ENCODE measurements at places on chromosomes 5 and 9.

GRCh38 chr5:171840711-171841522 lies 55.3 kb downstream of the SMIM23 start:
- no peak for DNase-seq

GRCh38 chr9:70257991-70258691 lies 637 bp upstream of the SMC5 start:
- DNase-seq = no peak

DNA sequence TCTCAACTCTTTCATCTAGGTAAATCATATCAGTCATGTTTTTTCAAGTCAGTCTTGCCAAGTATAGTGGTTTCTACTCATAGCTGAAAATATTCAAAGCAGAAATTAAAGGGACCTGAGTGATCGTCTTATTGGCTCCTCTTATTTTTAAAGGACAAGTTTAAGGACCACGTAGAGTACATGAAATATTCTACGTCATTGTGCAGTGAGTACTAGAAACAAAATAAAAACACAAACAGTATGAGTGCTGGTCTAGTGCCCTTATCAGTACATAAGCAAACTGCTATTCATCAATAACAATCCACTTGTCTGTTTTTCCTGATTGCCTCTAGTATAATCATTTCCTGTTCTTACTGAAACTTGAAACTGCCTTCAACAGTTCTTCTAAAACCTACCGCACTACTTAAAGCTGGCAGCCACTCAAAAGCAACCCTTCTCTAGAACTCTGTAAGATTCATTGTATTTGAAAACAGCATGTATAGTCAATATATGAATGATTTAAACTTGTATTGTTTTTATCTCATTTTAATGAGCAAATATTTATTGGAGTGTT lies 853.7 kb downstream of the TAF11L14 start:
- no peak for DNase-seq

DNA sequence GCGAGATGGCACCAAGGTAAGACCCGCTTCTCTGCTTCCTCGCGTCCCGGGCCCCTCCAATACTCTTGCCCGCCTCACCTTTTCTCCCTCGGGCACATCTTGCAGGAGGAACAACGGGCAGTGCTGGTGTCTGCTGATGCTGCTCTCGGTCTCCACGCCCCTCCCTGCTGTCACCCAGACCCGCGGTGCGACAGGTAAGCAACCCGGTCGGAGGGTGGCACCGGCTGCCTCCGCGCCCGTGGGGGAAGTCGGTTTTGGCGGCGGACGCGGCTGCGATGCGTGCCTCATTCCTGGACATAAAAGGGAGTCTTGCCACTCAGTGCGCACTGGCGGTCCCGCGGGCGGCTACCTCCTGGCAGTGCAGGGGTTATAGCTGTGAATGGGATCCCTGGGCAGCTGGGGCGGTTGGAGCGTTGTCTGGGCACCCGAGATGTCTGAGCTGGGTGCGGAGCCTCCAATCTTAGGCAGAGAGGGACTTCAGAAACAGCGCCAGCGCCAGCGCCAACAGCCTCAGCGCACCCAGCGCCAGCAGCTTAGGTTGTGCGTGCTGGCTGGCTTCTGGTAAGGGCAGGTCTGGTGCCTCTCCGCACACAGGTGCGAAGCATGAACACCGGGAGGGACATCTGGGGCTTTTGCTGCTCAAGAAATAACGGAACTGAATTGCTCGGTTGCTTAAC lies 488 bp downstream of the COL15A1 start:
- DNase-seq = no peak

DNA sequence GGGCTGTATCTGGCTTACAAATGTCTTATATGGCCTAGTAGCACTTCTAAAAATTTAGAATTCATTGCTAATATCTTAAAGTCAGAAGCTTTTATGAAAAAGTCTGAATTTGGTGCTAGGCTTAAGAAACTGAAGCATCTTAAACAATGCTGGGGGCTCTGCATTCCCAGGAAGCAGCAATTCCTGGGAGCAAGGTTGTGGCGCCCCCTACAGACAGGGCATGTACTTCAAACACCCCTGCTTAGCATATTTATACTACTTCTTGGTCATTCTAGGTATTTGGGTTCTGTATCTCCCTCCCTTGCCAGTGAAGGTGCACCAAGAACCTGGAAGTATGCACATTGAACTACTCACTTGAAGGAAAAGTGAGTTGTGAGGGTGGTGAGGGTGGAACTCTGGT lies 64.6 kb upstream of the GRIA1 start:
- no peak for DNase-seq

- no peak for DNase-seq
Measured at GRCh38 chr9:126698251-126698650, 84.5 kb downstream of the LMX1B start.

- DNase-seq = no peak
Measured at GRCh38 chr5:146188358-146188757, 5.9 kb upstream of the LARS1 start.

DNA sequence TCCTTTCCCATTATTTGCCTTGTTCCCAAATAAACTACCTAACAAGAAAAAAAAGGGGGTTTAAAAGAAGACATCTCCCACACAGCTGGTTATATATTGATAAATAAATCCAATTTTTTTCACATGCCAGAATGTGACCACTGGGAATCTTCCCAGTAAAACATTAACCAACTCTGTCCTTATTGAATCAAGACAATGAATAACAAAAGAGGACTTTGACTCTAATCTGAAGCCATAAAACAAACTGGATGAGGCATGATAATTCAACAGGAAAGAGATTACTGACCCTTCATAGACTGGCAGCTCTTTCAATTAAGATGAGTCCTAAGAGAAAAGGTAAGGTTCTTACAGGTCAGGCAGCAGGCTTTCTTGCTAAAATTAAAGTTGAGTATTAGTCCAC lies 165.8 kb upstream of the CDH6 start:
- no peak for DNase-seq

GRCh38 chr5:151550146-151550545 lies 41.0 kb downstream of the FAT2 start:
- no peak for DNase-seq

GRCh38 chr5:1141834-1142233 lies 30.0 kb upstream of the SLC12A7 start:
- no peak for DNase-seq

DNA sequence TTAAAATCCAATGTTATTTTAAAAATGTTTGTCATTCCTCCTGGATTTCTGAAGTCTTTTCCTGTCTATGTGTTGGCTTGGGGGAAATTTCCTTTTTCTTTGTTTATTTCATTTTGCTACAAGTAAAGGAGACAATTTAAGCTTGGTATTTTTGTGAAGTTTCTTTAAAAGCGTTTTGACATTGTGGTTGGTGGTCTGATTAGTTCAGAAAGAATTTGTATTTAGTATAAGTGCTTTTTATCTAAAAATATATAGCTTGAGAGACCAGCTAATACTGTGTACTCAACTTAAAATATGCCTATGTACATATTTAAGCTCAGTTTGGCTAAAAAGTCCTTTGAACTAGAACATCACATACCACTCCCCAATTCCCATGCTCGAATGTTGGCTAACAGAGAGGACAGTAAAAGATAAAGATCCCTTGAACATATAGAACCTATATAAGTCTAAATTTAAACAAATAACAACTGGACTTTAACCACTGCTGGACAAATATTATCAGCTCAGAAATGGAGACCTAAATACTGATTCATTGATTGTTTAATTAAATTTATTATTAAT lies 237.6 kb downstream of the TLE4 start:
- no peak for DNase-seq

GRCh38 chr9:101569741-101570501 lies 24.8 kb downstream of the PPP3R2 start:
- no peak for DNase-seq

- DNase-seq = no peak
Measured at GRCh38 chr9:107273634-107274033, 9.4 kb upstream of the RAD23B start.

GRCh38 chr9:32918628-32919027 lies 82.8 kb downstream of the APTX start:
- no peak for DNase-seq

DNA sequence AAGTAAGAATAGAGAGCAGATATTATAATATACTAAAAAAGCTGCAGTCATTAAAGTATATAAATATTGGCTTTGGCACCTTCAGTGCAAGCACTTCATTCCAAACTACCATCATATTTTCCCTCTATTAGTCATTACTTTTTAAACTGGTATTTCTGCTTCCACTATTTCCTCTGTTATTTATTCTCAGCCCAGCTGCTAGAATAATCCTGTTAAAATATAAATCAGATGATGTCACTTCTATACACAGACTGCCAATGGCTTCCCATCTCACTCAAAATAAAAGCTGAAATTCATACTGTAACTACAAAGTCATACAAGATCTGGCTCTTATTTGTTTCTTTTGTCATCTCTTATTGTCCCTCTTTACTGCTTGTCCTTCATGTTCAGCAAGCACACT lies 432.9 kb downstream of the TLE4 start:
- no peak for DNase-seq

DNA sequence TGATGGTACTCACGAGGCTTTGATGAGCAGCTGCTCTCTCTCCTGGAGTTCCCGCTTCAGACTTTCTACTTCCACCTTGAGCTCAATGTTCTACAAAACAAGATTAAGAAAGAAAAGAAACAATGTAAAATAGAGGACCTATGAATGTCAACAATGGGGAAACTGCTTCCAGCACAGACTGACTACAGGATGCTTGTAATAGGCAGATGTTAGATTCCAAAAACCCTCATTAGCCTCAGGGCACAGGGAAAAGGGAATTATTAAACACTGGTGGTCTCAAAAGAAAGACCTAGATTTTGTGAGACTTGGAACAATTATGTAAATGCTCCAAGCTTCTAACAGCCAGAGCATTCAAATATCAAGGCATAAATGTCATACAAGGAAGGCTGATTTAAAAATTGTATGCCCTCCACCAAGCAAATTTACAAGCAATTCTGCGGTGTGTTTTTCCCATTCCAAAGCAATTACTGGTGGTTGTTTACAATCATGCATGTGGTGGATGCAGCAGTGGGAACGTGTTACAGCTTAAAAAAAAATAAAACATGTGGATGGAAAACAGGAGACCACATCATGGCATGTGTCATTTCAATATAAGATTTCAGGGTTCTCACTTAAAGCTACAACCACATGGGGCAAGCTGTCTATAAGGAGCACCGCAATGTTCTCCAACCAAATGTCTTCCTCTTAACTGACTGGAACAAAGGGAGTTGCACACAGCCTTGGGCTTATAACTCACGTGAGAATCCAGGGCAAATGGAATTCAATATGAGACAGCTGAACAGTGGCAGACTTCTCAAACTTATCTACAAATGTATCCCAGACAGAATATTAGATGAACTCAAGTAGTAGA lies 34.0 kb downstream of the CDK5RAP2 start:
- DNase-seq = no peak

GRCh38 chr9:4297151-4297785 lies 2.6 kb downstream of the GLIS3 start:
- DNase-seq = no peak

DNA sequence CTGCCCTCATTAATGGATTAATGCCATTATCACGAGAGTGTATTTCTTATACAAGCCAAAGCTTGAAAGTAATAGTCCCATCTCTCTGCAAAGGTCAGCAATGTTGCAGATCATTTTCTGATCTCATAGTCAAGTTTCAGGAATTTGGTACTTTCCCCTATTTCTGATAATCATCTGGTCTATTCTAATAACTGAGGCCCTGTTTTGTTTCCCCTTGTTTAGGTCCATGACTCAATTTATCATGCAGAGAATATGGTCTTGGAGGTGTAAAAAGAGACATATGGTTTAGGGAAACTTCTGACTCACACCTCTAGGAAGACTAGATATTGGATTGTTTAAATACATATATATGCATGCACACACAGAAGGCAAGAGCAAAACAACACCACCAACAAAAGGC lies 339.3 kb upstream of the NUDT12 start:
- no peak for DNase-seq

- no peak for DNase-seq
Measured at GRCh38 chr9:115640887-115641286, 512.7 kb upstream of the PAPPA start.

- no peak for DNase-seq
Measured at GRCh38 chr5:10667431-10668057, 93.5 kb downstream of the DAP start.

GRCh38 chr9:25261445-25261844 lies 416.8 kb downstream of the TUSC1 start:
- DNase-seq = no peak

DNA sequence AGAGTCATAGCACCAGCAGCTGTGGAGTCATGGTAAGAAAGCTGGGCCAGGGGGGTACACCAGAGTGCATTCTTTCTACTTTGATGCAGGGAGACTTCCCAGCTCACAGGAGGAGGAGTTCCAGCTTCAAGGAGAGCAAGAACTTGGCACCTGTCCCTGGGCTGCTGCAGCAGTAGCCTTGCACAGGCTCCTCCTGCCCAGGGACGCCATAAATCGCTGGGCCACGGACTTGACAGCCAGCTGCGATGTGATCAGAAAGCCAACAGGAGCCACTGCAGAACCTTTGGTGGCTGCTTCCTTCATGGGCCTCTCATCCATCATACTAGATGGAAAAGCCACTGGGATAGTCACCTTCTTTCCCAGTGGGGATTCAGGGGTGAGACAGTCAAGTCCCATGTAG lies 234.7 kb downstream of the NMUR2 start:
- DNase-seq = no peak

GRCh38 chr5:38720554-38721361 lies 125.1 kb upstream of the OSMR start:
- DNase-seq = no peak

DNA sequence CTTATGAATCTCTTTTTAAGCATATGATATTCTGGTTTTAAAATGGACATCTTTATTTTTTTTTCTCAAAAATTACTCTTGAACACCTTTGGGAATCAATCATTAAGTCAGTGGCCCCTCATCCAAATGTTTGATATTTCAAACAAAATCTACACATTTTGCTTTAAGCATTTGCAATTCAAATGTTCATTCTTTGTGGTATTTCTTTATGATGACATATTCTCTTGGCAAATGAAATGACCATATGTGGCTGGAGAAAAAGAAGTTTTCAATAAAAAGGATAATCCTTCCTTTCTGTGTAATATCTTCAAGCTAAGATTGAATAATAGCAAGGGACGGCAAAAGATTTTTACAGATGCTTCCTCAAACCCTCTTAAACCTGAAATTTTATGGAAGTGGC lies 420.8 kb downstream of the MTRR start:
- no peak for DNase-seq

DNA sequence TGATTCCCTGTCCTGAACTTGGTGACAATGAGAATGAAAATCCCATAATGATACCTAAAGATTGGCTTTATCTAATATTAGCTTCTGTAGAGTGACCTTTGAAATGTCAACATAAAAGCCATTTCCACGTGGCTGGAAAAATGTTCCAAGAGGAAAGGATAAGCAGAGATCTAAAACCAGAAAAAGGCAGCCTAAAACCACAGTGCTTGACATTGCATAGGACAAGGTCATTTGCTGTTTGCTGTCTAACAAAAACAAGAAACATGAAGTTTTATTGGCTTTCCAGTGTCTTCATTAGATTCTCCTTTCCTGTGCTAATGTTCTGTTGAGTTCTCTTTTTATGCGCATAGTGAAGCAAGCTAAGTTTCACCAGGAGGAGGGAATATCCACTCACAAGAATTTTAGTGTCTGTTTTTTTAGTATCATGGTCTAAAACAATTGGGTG lies 44.6 kb downstream of the CPEB4 start:
- DNase-seq = no peak

- peak; percentile 46 for DNase-seq
Measured at GRCh38 chr9:7799234-7799943, at the start of gene DMAC1. Gene DMAC1 (minus strand): TSS chr9:7799778. CDS start chr9:7799734, 44 bp downstream.
